SW 1271 (cell line): ENCODE measurements at places on chromosomes 16 and 17.

GRCh38 chr16:66064801-66065530 lies 301.5 kb upstream of the CDH5 start:
- DNase-seq, result no peak

DNA sequence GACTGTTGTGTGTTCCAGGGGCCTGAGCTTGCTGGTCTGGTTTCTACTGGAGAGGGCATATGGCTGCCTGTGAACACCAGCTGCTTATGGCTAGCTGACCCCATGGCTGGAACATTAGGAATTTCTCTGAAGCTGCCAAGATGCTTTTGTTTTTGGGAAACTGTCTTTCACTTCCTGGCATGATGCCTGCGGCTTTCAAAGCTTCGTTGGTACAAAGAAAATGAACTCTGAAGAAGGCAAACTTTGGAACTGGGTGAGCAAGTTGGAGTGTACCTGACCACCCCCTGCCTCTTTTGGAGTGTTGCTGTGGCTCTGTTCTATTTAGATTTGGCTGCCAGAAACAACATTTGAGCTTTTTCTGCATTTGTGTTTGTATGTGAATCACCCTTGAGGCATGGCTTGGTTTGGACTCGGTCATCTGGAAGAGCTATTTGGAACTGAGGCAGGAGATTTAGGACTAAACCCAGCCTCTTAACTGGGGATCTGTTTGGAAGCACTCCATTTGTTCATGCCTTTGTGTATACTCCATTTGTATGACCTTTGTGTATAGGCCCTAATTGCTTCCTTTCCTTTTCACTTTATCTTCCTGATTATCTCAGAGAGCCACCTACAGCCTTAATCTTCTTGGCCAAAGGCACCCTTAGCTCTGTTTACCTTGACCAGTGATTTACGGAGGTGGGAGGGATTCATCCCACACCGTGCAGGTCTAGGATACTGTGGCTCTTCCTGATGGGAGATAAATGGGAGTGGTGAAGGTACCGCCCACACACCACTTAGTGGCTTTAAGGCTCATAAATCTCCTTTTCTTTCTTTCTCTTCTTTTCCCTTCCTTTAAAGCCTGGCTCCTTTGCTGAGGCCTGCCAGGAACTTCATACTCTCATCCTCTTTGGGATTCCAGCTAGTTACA lies 7.3 kb upstream of the CPHXL start:
- DNase-seq, result no peak

- peak; percentile 70 for DNase-seq
These were observed at the start of gene KREMEN2 for GRCh38 chr16:2963723-2964474. TSS of gene KREMEN2 (plus strand) at chr16:2964275. CDS start at chr16:2964521, 246 bp downstream.

- no peak for DNase-seq
These were observed 7.7 kb downstream of the CYBC1 start for GRCh38 chr17:82442643-82443464.

DNA sequence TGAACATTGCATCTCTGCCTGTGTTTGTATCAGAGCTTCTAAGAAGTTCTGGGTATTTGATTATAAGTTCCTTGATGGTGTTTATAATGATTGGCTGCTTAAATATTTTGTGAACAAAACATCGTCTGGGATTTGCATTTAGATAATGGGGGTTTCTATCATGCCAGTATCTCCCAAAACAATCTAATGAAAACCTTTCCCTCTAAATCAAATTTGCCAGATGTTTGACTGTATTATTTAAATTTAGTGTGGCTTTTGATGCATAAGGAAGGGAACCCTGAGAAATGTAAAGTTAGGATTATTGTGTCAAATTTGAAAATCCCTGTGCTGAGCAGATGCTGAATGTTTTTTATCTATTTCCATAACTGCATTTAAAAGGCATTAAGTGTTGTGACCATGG lies 159.9 kb downstream of the HS3ST3A1 start:
- no peak for DNase-seq

GRCh38 chr17:55632893-55633292 lies 89.8 kb downstream of the TMEM100 start:
- no peak for DNase-seq

GRCh38 chr17:64412944-64413381 lies 22.3 kb upstream of the PECAM1 start:
- no peak for DNase-seq

DNA sequence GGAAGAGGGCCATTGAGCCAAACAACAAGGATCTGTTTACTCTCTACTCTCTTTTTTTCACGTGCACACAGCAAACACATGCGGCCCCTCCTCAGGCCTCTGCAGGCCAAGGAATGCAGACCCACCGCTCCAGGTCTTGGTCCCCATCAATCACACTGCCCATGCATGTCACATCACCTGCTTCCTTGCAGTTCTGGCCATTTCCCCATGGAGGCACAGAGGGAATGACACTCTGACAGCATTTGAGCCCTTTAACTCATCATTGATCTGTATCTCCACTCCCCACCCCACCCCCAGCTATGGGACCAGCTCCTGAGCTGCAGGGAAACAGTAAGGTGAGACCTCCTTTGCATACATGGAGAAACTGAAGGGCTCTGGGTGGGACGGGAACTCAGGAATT lies 45.9 kb upstream of the MEIOC start:
- DNase-seq, result no peak

DNA sequence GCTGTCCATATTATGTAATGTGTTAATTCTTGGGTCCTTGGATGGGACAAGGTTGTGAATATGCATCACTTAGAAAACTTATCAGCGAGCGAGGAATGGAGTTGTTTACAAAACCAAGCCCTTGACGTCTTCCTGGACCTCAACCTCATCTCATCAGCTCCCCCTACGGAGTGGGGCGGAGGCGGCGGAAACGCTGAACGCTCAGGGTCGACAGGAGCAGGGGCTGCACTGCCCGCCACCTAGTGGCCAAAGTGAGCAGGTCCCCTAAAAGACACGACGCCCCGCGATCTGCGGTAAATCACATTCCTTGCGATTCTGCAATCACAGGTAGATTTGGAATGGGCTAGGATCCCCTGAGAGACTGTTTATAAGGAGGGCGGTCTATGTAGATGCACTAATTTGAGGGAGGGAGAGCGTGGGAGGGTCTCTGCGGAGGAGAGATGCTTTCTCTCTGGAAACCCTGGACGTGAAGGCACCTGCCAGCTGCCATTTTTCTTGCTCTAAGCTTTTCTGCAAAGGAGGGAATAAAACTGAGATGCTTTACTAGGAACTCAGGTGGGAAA lies 5.4 kb upstream of the ICAM2 start:
- peak; percentile 26 for DNase-seq

DNA sequence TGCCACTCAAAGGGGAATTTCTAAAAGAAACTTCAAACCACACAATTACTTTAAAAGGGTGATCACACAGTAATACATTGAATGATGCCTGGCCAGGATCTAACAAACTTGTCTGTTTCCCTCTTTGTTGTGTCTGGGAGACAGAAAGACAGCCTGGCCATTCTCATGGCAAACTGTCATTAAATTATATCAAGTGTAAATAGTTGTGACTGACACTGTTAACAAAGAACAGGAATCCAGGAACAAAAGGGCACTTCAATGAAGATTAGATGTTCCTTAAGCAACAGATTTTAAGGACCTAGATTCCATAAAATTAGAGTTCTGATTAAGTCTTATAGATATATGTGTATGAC lies 383.6 kb downstream of the KCNJ2 start:
- DNase-seq, result no peak

DNA sequence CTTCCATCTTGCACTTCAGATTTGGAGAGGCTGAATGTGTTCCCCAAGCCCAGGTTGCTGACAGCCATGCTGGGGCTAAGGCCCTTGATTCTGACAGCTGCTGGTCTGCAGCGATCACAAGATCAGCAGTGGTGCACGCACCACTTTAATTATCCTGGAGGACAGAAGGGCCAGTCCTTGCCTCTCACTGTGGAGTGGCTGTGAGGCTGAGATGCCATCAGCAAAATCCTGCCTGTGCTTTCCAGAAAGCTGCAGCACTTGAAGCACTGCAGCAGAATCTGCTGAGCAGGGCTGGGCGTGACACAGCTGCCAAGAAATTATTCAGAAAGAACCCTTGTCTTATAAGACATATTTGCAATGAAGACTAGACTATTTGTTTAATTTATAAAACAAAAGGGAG lies 37.1 kb downstream of the NUP93 start:
- no peak for DNase-seq

GRCh38 chr17:57552114-57552624 lies 192.9 kb downstream of the CCDC182 start:
- DNase-seq, result no peak

DNA sequence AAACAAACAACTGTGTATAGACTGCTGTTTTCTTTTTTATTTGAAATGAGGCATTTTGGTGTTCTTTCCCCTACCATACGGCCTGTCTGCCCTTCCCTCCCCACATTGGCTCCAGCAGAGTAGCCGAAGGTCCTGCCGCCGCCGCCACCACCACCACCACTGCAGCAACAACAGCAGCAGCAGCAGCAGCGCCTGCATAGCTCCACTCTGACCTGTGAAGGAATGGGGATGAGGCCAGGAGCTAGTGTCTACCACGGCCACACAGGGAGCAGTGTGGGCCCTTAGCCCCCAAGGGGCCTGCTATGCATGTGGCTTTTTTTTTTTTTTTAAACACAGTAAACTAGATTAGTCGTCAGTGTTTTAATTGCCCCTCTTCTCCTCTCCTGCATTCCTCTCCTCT lies 5.6 kb upstream of the CDK5R1 start:
- no peak for DNase-seq

GRCh38 chr17:6421700-6422604 lies 13.0 kb downstream of the AIPL1 start:
- peak; percentile 76 for DNase-seq

DNA sequence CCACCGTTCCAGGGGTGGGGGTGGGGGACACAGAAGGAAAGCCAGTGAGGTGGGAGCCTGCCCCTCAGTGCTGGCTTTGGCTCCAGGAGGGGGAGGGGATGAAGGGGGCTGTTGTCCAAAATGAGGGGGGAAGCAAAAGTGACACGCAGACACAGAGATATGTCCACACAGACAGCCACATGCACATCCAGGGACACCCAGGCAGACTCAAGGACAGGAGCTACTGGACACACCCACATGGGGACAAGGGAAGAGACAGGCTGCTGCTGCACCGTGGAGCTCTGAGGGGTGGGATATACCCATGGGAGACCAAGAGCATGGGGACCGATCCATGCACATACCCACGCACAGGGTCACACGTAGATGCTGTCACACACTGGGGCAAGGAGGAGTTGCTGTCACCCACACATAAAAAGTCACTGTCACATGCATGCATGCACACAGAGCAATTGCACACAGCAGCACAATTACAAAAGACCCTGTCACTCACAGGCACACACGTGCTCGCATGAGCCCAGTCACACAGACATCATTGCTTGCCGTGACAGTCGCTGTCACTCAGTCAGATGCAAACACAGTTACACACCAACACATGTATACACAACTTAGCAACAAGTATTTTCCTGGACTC lies 1.3 kb downstream of the THRA start:
- DNase-seq, result no peak

DNA sequence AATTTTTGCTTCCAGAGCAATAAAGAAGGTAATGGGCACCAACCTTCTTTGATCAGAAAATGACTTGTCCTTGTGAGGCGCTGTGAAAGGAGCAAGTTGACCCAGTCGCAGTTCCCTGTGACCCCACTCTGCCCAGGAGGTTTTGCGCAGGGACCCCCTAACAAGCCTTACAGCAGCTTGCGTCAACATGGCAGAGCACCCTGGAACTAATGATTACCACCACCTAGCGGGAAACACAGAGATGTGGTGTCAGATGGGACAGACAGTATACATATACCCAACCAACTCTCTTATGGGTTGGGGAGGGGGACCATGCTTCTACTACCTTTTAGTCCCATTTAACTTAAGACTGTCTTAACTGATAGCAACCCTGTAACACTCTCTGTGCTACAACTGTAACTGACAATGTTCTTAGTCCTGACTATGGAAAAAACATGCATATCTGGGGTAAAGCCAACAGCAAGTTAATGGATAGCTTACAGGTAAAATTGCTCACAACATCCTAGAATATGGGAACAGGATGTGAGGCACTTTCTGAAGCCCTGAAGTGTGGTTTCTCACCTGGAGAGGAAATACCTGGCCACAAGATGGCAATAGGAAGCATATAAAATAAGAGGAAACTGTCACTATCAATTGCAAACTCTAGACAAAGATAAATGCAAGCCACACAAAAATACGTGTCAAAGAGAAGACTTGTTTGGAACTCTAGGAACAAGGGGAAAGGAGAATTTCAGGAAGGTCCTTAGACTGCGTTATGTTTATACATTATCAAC lies 3.0 kb downstream of the KARS1 start:
- no peak for DNase-seq

DNA sequence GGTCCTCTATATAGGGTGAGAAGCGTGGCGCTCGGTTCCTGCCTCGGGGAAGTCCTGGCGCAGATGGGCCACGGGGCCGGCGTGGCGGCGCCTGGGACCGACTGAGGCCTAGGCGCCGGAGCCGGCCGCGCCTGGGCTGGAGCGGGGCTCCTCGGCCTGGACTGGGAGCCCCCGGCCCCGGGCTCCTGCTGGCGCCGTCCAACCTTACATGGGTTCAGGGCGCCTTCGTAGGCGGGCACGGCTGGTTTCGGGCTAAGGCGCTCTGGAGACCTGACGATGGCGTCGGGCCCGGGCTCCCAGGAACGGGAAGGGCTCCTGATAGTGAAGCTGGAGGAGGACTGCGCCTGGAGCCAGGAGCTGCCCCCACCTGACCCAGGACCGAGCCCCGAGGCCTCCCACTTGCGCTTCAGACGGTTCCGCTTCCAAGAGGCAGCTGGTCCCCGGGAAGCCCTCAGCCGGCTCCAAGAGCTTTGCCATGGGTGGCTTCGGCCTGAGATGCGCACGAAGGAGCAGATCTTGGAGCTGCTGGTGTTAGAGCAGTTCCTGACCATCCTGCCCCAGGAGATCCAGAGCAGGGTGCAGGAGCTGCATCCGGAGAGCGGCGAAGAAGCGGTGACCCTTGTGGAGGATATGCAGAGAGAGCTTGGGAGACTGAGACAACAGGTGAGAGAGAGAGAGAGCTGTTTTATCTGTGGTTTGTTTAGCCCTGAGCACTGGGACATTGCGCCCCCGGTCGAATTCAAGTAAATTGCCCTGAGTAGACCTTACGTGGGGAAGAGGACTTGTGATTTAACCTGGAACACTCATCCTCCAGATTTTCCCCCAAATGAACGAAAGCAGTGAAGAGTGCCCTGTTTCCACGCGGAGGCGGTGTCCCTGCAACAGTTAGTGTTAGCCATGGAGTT lies 504 bp downstream of the ZNF263 start:
- DNase-seq, result no peak

GRCh38 chr16:67971111-67971510 lies 2.7 kb upstream of the SLC12A4 start:
- DNase-seq, result no peak
